ENCODE measurements at places on chromosomes 3 and 15.

DNA sequence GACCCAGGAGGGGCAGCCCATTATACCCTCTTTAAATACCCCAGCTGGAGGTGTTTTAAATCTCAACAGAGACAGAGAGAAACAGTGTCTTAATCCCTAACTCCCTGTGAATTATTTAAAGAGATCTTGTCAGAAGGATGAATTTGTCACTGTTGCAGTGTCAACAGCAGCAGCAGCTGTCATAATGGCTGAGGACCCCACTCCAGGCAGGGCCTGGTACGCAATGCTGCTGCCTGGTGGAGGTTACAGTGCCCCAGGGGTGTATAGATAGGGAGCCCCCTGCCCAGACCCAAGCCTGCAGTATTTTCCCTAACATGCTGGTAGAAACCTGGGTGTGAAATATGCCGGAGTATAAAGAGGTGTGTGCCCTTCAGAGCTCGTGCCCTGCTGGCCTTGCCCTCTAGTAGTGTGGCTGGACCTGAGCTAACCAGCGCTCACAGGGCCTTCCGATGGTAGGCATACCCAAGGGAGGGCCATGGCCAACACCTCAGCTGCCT is 143.0 kb downstream of the EPHB1 start:
- no peak for DNase-seq

DNA sequence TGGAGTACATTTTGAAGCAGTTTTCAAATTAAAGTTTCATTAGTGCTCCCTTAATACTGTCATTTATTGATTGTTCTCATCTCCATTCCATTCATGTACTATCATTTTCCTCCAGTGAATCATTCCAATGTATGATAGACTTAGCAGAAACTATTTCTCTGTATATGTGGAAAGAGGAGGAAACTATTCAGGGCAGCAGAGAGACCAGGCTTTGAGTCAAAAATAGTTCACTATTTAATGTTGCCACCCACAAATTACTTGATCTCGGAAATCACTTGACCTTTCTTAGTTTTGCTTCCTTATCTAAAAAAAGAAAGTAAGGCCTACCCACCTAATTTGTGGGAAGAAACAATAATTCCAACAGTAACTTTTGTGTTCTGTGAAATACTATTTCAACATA is 610.5 kb upstream of the ZNF385D start:
- DNase-seq, result no peak

DNA sequence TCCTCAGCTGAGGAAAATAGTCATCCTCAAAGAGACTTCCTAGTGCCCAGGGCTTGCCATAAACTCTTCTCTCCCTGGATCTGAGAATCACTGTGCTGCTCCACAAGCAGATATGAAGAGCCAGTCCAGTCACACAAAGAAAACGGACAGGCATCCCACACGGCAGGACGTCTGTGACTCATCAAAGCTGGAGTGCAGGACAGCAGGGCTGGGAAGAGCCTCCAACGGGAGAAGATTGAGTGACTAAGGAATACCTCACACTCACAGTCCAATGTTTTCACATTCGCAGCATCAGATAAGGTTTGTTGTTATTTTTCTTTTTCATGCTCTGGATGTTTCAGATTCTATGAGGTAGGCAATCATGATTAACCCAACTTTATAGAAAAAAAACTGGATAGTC is 57.8 kb downstream of the NEK10 start:
- DNase-seq, result peak; percentile 41

- DNase-seq, result no peak
These were observed 10.7 kb upstream of the FGD5 start for GRCh38 chr3:14808025-14808424.

GRCh38 chr3:138726946-138727730 is 107.6 kb downstream of the PIK3CB start:
- no peak for DNase-seq

DNA sequence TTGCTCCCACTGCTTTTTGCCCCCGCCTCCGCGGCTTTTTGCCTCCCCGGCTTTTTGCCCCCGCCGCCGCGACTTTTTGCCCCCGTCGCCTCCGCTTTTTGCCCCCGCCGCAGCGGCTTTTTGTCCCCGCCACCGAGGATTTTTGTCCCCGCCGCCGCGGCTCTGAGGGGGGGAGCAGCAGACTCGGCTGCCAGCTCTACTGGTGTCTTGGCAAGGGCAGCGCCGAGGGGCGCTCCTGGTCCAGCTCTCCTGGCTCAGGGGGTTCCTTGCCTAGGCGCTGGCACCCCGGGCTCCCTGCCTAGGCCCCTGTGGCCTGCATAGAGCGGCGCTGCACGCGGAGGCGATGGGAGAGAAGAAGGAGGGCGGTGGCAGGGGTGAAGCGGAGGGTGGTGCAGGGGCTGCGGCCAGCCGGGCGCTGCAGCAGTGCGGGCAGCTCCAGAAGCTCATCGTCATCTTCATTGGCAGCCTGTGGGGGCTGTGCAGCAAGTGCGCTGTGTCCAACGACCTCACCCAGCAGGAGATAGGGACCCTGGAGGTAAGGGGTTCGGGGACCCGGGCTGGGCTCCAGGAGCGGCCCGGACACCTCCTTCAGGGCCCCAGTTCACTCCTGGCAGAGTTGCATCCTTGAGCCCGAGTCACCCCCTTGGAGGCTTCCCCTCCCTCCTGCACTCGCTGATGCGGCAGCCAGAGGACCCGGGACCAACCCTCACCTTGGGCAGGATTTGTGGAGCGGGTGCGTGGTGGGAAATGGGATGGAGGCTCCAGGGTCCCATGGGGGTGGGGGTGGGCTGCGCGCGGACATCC is 642.4 kb downstream of the GOLGA6L6 start:
- no peak for DNase-seq

GRCh38 chr3:158158969-158159368 is 49.1 kb downstream of the RSRC1 start:
- DNase-seq, result no peak

DNA sequence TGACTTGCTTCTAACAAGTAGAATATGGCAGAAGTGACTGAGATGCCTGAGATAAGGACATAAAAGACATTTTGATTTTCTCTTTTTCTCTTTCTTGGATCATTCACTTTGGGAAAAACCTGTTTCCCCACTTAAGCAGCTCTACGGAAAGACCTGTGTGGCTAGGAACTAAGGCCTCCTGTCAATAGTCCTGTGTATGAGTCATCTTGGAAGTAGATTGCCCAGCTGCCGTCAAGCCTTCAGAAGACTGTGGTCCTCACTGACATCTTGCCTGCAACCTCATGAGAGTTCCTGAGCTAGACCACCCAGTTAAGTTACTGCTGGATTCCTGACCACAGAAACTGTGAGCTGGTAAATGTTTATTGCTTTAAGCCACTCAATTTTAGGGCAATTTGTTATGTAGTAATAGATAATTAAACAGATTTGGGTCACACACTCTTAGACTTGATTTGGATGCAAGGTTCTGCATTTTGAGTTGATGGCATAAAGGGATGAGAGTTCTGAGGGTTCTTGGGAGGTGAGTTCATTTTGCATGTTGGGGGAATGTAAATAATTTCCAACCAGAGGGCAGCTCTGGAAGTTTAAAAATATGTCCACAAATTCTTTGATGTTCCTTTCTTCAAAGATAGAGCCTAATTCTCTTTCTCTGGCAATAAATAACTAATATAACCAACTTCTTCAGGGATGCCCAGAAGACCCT is 229.2 kb downstream of the SQOR start:
- DNase-seq, result no peak

- no peak for DNase-seq
These were observed 139.4 kb upstream of the TSC22D2 start for GRCh38 chr3:150268426-150269391.

GRCh38 chr15:94476686-94477085 is 245.3 kb downstream of the MCTP2 start:
- DNase-seq, result no peak

DNA sequence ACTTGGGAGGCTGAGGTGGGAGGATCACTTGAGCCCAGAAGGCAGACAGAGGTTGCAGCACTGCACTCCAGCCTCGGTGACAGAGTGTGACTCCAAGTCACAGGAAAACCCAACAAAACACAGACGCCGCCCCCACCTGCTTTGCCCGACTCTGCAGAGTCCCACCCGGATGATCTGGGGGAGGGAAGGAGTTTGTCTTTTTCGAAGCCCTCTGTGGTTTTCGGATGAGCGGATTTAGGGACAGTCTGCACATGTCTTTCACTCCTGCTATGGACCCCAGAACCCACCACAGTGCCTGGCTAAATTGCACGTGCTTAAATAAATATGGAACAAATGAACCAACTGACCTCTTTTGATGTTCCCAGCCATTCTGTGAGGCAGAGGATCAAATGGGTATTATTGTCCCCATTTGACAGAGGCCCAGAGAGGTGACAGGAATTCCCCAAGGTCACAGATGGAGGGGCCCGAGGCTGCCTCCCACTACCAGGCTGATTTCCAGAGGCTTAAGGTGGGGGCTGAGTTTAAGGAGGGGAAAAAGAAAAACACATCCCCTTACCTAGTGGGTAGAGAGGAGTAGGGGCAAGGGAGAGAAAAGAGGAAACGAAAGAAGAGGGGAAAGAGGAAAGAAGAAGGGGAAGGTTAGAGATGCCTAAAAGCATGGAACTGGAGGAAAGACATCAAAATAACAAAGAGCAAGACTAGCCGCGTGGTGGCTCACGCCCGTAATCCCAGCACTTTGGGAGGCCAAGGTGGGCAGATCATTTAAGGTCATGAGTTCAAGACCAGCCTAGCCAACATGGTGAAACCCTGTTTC is 59.4 kb upstream of the TFRC start:
- no peak for DNase-seq

GRCh38 chr3:149235599-149236424 is 14.2 kb upstream of the CP start:
- DNase-seq, result no peak

GRCh38 chr15:33104212-33104611 is 90.3 kb downstream of the FMN1 start:
- DNase-seq, result no peak

- DNase-seq, result no peak
These were observed 280.4 kb downstream of the ULK4 start for GRCh38 chr3:41681479-41681878.

- DNase-seq, result no peak
These were observed 282.9 kb downstream of the NTRK3 start for GRCh38 chr15:87973501-87974215.

- no peak for DNase-seq
These were observed 8.2 kb downstream of the HYAL2 start for GRCh38 chr3:50314342-50314741.

GRCh38 chr3:114404590-114404989 is 110.8 kb downstream of the TIGIT start:
- no peak for DNase-seq

DNA sequence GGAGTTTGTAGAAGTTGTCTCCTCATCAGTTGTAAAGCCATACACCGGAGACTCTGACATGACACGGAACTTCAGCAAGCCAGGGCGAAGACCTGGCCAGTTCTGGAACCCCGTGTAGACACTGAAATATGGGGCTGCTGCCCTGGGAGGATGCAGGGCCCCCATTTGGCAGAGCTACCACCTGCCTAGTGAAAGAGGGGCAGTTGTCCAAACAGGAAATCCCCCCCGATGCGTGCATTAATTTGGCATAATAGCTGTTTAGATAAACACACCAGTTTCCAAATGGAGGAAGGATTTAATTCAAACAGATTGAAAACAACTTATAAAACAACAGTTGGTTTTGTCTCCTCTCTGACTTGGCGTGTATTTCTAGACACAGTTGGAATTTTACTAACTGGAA is 357.2 kb downstream of the GABRG3 start:
- no peak for DNase-seq

DNA sequence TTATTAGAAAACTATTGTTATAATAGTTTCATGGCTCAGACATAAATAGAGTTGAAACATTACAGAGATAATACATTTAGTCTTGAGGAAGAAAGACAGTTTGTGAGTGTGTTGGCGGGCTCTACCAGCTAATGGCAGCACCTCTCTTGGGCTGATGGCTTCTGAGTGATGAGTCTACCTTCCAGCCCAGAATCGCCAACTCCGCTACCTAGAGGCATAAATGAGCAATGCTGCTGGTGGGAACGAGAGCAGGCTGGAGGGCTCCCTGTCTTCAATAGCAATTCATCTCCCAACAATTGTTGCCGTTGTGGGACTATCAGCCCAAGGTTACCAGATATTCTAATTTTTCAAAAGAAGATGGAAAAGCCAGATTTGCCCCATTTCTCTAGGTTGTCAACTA is 388.7 kb downstream of the FOXP1 start:
- no peak for DNase-seq

GRCh38 chr3:185280572-185281365 is 26.9 kb upstream of the EHHADH start:
- no peak for DNase-seq

GRCh38 chr3:16475766-16476165 is 37.7 kb downstream of the RFTN1 start:
- no peak for DNase-seq

- no peak for DNase-seq
These were observed 89.4 kb upstream of the SKOR1 start for GRCh38 chr15:67735896-67736295.

- no peak for DNase-seq
These were observed 613.3 kb downstream of the TBL1XR1 start for GRCh38 chr3:176583956-176584355.

- no peak for DNase-seq
These were observed 37.7 kb upstream of the BCHE start for GRCh38 chr3:165874663-165875489.

DNA sequence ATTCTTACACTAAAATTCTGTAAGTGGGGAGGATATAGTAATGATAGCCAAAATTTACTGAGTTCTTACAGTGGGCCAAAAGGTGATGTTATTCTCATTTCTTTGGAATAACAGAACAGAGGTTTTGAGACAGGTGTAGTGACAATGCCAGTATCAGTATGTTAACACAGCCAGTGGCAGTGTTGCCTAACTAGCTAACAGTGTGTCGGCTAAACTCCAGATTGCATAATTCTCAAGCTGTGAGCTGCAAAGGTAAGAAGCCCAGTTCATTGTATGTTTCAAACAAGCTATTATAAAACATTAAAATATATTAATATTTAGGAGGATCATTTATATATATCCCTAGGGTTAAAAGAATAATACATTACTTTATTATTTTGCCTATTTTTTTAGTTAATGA is 920 bp downstream of the SLC15A2 start:
- DNase-seq, result no peak

GRCh38 chr15:48974882-48975281 is 11.2 kb upstream of the SHC4 start:
- no peak for DNase-seq

DNA sequence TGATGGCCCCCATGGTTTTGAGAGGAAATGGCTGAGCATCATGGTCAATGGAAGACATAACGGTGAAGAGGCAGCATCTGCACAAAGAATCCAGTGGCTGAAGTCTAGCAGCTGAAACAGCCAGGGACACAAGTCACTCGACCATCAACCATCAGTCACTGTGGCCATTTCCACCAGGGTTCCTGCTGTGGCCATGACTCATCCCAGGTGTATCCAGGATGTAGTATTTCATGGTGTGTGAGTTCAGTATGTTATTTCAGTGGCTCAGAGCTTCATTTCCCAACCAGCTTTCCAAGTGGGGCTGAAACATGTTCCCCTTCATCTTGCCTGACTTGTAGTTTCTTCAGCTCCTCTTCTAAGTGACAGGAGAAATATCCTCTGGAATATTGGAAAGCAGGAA is 47.8 kb upstream of the WNT5A start:
- DNase-seq, result no peak

GRCh38 chr3:56904552-56905215 is 102.9 kb upstream of the ARHGEF3 start:
- DNase-seq, result no peak

Measured in GOT3 (cell line).